ENCODE measurements at places on chromosomes 7 and 10.

GRCh38 chr7:143974459-143974858 is 19.8 kb downstream of the OR2F1 start:
- DNase-seq, result no peak

- no peak for DNase-seq
Observed at GRCh38 chr7:30682212-30683083, at the start of gene CRHR2. Gene CRHR2 (minus strand): TSS chr7:30682456. CDS start chr7:30682280, 176 bp downstream.

DNA sequence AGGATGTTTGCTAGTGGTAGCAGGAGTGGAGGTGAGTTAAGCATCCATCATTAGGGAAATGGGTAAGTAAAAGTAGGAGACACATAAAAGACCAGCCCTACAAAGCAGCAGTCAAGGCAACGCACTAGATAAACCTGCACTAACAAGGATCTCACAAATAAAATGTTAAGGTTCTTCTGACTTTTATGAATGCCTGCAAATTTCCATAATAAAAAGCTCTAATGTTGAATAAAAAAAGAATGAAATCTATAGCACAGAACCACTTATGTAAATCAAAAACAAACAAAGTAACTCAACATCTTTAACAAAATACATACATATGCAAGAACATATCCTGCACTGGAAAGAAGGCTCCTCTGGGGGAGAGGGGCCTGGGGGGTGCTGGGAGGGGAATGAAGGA is 4.6 kb downstream of the SGMS1 start:
- no peak for DNase-seq

GRCh38 chr7:28065308-28065707 is 115.3 kb downstream of the JAZF1 start:
- no peak for DNase-seq

- DNase-seq, result no peak
Observed at GRCh38 chr7:11474902-11475585, 357.0 kb downstream of the THSD7A start.

DNA sequence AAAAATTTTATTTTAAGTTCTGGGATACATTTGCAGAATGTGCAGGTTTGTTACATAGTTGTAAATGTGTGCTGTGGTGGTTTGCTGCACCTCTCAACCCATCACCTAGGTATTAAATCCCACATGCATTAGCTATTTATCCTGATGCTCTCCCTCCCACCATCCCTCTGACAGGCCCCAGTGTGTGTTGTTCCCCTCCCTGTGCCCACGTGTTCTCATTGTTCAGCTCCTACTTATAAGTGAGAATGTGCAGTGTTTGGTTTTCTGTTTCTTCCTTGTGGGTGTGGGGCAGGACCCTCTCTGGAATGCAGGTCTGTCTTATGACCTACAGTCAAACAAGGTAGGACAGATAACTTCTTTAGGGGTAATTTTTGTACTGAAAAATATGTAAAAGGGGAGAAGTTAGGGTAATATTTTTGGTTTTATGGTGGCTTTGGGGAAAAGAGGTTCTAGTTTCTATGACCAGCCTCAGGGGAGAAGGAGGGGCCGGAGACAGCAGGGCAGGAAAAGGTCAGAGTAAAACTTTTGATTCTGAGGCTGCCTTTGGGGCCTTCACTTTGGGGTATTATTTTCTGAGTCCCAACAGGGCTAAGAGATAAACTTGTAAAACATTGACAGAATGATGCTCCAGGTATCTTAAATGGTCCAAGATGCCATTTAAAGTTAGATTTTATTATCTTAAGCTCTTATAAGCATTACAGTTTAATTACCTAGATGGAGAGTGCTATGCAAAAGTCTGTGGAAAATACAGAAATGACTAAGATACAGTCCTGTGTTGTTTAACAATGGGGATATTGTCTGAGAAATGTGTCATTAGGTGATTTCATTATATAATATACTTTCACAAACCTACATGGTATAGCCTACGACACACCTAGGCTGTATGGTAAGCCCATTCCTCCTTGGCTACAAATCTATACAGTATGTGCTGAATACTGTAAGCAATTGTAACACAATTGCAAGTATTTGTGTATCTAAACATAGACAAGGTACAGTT is 354.8 kb downstream of the ABCA13 start:
- no peak for DNase-seq

- DNase-seq, result no peak
Observed at GRCh38 chr10:38118072-38118807, 24.1 kb downstream of the ZNF37A start.

GRCh38 chr7:24971333-24972165 is 8.4 kb downstream of the OSBPL3 start:
- no peak for DNase-seq
